ENCODE measurements at places on chromosomes 3 and 15.

DNA sequence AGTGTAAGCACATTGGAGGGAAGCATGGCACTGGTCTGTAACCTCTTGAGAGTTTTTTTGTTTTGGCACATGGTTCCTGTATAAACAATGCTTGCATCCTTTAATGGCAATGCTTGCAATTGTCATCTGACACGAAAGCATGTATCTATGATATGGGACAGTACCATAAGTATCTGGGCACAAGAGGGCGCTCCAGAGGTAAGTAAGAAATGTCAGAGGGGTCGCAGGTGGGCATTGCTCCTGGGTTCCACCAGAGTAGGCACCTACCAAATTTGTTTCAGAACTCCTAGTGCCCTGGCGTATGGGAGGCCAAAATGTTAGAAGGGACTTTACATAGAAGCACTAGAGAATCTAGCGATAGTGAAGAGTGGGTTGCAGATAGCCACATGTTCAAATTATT is 58.7 kb upstream of the BCHE start:
- no peak for DNase-seq

GRCh38 chr3:175564363-175564762 is 705.2 kb downstream of the NAALADL2 start:
- no peak for DNase-seq

DNA sequence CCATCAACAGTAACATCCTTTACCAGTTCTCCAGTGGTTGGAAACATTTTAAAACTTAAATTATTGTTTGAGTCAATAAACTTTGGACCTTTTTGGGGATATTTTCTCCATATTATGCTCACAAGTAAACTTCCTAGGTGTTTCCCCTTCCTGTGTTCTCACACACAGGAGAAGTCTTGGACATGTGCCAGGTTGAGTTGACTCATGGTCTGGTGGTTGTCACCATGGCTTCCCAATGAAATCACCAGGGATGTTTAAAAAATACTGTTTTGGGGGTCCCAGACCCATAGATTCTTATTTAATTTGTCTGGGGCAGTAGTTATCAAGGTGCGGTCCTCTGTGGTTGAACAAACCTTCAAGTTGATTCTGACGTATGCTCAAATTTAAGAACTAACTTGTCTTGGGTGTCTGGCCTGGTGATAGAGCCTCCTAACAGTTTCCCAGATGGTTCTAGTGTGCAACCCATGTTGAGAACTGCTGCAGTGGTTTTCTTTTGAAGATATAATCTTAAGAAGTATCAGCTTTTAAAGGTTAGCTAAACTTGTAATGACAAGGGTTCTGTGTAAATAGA is 291.8 kb downstream of the EDEM1 start:
- DNase-seq: no peak

GRCh38 chr3:55792009-55792408 is 304.9 kb upstream of the WNT5A start:
- DNase-seq: no peak

GRCh38 chr15:85795337-85796305 is 896 bp upstream of the KLHL25 start:
- peak; percentile 59 for DNase-seq

DNA sequence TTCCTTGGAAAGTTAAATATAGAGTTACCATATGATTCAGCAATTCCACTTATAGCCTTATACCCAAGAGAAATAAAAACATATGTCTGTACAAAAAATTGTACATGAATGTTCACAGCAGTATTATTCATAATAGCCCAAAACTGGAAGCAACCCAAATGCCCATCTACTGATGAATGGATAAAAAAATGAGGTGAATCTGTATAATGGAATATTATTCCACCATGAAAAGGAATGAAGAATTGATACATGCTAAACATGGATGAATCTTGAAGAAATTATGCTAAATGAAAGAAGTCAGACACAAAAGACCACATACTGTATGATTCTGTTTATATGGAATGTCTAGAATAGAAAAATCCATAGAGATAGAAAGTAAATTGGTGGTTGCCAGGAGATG is 61.4 kb downstream of the TTC23 start:
- DNase-seq: no peak

DNA sequence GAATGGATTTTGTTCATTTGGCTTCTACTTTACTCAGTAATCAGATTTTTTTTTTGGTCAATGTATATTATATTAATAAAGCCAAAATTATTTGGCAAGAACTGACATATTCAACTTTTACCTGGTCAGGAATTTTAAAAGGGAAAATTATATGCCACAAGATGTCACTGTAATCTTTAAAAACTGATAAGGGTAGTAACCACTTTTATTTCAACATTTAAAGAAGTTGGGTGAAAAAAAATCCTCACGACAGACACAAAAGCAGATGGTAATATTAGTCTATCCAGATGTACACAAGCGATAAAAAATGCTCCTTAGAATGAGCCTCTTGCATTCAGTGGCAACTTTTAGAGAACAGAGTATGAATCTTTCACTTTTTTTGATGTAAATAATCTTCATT is 101.9 kb downstream of the SERPINI1 start:
- DNase-seq: no peak

GRCh38 chr3:65979162-65979561 is 59.6 kb downstream of the MAGI1 start:
- DNase-seq: no peak

GRCh38 chr3:40516201-40516600 is 8.6 kb upstream of the ZNF621 start:
- no peak for DNase-seq

DNA sequence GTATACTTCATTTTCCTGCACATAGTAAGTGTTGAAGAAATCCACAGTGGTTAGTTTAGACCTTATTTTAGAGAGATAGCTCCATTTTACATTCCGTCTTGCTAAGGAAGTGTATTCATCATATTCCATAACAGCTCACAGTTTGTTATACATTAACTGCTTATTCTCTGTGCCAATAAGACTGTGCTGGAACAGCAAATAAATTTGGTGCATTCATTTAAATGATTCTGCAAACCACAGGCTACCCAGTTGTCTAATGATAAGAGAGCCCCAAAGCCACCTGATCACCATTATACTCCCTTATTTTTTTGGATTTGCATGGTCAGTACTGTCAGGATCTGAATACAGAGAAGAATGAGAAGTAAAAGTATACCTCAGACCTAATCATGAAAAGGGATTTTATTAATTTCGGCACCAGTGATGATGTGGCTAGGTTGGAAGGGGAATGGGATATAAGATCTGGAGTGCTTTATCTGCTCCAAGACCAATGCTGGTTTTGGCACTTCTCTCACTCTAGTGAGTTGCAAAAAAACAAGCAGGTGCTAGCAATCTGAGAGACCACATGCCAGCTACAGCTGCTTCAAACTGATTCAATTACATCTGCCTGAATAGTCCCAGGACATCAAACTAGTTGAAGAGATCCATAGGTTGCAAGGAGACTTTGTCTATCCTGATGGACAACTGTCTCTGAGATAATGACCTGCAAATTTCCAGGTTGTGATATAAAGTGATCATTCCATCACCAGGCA is 254.8 kb downstream of the ZBTB20 start:
- DNase-seq: peak; percentile 32

DNA sequence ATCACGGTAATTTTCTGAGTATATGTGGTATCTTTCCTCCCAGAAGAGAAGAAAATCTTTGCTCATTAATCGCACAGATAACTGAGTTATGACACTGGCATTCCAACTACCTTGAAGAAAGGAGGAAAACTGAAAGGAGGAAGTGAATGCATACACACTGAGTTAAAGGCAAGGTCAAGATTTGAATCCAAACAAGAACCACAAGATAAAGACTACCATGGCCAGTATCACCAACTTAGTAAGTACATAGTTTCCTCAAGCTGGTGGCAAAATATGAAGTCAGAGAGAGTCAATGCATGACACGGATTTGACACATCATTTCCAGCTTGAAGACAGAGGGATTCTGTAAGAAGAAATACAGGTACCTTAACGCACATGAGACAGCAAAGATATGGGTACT is 287.5 kb downstream of the ULK4 start:
- DNase-seq: no peak

DNA sequence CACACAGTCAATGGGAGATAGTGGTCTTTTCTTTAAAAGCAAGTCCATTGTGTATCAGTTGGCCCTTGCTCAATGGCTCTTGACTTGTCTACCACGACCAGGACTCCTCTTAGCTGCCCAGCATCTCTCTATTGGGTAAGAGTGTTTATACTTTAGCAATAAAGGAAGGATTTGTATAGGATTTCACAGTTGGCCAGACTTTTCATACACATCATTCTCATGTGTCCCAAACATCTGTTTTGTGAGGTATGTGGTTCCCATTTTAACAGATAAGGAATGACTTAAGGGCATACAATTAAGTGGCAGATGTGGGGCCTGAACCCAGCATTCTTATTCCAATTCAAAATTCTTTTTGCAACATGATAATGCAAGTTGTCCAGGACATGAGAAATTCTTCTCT is 191.5 kb downstream of the CHST2 start:
- no peak for DNase-seq

DNA sequence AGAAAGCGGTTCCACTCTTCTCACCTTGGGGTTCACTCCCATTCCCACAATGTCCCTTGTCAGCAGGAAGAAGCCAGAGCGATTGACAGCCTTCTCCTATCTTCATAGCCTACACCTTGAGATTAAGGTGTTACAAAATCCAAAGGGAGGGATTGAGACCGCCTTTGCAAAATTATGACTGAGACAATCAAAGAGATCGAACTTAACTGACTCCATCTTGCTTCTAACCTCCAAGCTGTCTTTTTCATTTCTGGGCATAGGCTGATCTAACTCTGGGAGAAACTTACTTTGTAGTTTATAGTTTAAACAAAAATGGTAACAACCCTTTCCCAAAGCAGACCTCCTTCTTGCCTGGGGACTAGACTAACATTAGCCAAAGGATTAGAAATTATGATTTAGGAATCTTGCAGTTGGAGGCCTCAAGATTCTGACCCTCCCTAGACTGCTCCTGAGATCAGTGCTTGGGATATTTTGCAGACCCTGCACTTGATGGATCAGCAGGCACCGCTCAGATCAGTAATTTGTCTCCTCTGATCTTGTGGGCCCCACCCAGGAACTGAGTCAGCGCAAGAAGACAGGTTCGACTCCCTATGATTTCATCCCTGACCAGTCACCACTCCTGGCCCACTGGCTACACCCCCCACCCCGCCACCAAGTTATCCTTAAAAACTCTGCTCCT is 40.0 kb downstream of the PAQR5 start:
- DNase-seq: no peak

DNA sequence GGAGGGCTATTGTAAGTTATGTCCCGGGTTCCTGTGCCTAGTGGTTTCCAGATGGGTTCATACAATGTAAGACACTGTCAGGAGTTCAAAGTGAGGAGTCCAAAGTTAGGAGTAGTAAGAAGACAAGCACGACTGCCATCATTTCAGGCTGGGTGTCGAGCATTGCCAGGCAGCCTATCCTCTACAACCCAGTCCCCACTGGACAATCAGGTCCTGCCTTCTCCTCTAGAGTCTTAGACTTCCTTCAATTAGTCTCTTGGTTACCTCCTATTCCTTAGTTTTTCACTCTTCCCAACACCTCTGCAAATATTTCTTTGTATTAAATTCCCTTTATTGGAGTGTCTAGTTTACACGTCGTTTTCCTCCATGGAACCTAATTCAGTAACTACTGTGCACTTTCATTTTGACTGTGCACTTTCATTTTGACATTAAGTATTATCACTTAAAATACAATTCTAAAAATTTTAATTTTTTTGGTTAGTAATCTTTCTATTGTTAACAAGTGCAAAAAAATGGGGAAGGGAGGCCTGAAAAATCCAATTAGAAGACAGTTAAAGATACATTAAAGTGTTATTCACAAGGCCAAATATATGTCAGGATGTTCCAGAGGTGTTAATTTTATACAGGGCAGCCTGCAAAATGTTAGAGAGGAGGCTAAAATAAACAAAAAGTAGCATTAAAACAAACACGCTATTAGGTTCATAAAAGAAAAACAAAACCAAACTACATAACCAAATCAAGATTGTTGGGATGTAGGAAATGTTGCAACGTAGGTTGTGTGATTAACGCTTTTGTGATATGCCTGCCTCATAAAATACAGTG is 155.3 kb downstream of the TBL1XR1 start:
- no peak for DNase-seq

GRCh38 chr3:126961191-126961790 is 21.6 kb upstream of the PLXNA1 start:
- no peak for DNase-seq

All from retina (tissue), 1 donor.